ENCODE measurements at places on chromosomes 16 and 17.
A peak's percentile ranks its signal among the peaks of the same experiment; 100 is the strongest.

- no peak for DNase-seq
Observed at GRCh38 chr16:54891346-54891745, 39.3 kb upstream of the IRX5 start.

- no peak for DNase-seq
Observed at GRCh38 chr16:71670537-71670936, 44.6 kb downstream of the MARVELD3 start.

DNA sequence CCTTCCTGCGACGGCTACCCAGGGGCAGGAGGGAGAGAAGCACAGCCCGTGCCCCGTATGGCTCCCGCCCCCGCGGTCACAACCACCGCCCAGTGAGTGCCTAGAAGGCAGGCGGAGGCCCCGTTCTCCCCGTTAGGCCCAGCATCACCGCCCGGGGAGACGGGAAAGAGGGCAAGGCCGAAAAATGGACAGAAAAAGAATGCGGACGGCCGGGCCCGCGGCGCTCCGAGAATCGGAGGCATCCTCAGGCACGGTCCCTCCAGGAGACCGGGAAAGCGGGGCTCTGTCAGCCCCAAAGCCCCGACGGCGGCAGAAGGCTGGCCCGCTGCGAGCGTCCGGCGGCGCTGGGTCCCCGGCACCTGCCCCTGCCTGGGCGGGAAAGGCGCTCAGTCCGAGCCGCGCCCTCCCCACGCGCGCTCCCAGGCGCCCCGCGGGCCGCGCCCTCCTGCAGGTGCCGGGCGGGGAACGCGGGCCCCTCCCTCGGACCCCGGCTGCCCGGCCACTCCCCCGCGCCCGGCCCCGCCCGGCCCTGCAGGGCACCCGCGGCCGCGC lies 407 bp downstream of the MCRIP1 start:
- peak; percentile 41 for DNase-seq

- DNase-seq, result peak; percentile 61
Observed at GRCh38 chr17:64133546-64134215, 3.7 kb upstream of the ERN1 start.

- DNase-seq, result no peak
Observed at GRCh38 chr17:740240-741017, 8.0 kb downstream of the TLCD3A start.

- no peak for DNase-seq
Observed at GRCh38 chr17:76248013-76248782, 7.9 kb upstream of the RNF157 start.

- DNase-seq, result no peak
Observed at GRCh38 chr17:40266882-40267281, 20.8 kb upstream of the CDC6 start.

DNA sequence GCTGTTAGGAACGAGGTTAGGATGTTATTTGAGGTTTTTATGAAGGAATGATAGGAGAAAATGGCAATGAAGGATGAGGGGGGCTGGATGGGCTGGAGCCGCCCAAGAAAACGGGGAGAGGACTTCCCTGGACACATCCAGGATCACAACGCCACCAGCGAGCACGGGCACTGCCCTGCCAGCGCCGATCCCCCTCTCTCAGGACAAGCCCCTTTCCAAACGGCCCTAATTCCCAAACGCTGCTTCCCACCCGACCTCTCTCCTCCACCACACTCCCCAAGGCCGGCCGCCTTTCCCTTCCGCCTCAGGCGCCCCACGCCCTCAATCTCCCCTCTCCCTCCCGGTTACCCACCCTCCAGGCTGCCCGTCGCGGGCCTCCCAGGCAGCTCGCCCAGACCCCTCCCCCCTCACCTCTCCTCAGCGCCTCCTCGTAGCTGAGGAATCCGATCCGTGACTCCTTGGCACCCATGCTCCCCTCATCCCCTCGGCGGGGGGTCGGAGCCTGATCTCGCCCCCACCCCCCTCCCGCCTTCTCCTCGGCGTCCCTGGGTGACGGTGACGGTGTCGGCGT lies 377 bp downstream of the USP32 start:
- DNase-seq, result no peak

GRCh38 chr16:19784183-19784736 lies 66.2 kb downstream of the IQCK start:
- DNase-seq, result no peak

DNA sequence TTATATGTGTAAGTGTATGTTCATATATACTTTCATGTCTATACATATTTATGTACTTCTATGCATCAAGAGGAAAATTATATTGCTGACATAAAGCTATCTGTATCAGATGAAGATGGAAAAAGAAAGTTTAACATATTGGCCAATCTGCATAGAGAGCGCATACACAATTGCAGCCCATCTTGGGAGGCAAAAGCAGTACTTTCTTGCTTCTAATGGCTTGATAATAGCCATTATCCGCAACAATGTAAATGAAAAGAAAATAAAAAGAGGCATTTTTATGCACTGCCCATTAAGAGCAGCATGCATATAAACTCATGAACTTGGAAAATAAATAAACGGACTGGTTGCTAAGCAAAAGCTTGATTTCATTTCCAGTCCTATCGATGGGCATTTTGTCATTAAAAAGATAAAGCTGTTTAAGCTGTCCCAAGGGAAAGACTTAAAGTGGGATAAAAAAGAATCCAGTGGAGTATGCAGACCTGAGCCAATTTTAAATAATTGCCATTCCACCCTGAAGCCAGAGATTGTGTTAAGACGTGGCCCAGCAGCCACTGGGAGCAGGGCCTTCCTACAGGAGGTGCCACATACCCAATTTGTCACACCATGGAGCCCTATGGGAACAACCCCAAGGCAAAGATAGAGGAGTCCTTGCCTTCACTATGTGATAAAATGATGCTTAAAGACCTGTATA lies 183.6 kb upstream of the CDH11 start:
- no peak for DNase-seq

Data from CD4-positive, alpha-beta memory T cell (primary cell).